Activated CD8-positive, alpha-beta memory T cell treated with anti-CD3 and anti-CD28 coated beads for 1 hour (primary cell): ENCODE measurements at places on chromosomes 4 and X.

- DNase-seq = no peak
Measured at GRCh38 chr4:113974467-113974866, 5.0 kb downstream of the ARSJ start.

- no peak for DNase-seq
Measured at GRCh38 chr4:86939729-86940575, 5.1 kb downstream of the AFF1 start.

DNA sequence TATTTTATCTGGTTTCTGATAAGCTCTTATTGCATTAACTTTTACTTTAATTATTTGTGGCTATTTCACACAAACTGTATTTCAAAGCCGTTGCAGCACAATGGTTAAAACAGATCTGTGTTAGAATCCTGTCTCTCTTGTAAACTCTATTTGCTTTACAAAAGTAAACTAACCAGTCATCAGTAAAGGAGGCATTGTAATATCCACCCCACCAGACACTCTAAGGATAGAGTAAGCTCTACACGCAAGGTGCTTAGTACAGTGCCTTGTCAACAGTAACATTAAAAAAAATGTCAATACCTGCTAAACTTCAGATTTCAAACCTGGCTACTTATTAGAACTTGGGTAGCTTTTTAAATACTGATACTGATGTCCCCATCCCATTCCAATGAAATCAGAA is 228.4 kb downstream of the RCHY1 start:
- no peak for DNase-seq

- no peak for DNase-seq
Measured at GRCh38 chr4:48692897-48693296, 87.2 kb downstream of the FRYL start.

- no peak for DNase-seq
Measured at GRCh38 chr4:127313767-127314166, 319.0 kb upstream of the INTU start.

DNA sequence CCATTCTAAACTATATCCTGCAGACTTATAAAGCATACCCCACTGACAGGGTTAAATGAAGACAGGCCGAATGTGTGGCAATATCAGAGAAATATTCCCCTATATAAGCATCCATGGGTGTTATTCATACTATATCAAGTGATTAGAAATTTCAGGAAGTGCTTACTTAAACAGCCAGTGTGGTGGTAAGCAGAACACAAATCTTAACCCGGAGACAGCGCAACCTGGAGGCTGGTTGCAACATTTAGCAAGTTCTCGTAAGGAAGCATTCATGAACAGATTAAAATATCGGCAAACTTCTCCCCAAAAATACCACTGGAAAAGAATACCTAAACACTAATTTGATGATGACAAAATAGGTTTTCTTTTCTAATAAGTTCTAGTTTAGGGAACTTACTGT is 261.2 kb downstream of the CBLL2 start:
- DNase-seq = no peak

GRCh38 chrX:9832811-9833210 is 46.6 kb downstream of the SHROOM2 start:
- DNase-seq = no peak

DNA sequence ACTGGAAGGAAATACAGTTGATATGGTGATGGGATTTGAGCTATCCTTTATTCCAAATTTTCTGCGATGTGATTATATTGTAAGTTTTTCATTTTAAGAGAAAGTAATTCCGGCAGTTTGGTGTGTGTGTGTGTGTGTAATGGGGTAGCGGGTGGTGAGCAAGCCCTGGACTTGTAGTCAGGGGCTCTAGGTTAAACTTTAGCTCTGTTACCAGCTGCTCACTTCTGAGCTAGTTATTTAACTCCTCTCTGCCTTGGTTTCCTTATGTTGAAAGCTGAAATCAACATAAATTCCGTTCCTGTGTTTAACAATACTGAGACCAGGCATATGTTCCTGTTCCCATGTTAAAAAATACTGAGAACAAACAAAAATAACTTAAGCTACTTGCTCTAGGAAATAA is 174.1 kb upstream of the CASK start:
- DNase-seq = no peak
